ENCODE measurements at places on chromosomes 7 and 10. TPM values are rescaled to one million over a fixed set of nuclear protein-coding genes. Genes with fewer than 3 reads are reported as not detected.

The TAS2R41 gene
- total RNA-seq = not detected

GRCh38 chr10:119120413-119120867 lies 16.5 kb downstream of the DENND10 start:
- peak; percentile 69 for DNase-seq

DNA sequence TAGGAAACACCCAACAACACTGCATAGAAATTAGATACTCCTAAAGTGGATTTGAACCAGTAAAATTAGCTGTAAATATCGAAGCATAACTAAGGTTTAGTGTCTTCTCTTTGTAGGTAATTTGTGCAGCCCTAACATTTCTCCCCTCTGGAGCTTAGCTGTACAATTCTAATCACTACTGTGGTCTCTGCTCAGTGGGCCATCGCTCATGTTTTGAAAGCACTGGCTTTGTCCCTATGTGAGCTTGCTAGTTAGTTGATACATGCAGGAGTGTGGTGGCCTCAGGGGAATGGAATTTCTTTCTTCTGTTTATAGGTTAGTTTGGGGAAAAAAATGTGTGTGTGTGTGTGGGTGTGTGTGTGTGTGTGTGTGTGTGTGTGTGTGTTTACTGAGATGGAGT lies 373.1 kb downstream of the DPP6 start:
- no peak for DNase-seq

The SLC25A28 gene
- total RNA-seq = 20.5 TPM

GRCh38 chr7:93245525-93246432 lies 13.6 kb downstream of the VPS50 start:
- DNase-seq = peak; percentile 46

DNA sequence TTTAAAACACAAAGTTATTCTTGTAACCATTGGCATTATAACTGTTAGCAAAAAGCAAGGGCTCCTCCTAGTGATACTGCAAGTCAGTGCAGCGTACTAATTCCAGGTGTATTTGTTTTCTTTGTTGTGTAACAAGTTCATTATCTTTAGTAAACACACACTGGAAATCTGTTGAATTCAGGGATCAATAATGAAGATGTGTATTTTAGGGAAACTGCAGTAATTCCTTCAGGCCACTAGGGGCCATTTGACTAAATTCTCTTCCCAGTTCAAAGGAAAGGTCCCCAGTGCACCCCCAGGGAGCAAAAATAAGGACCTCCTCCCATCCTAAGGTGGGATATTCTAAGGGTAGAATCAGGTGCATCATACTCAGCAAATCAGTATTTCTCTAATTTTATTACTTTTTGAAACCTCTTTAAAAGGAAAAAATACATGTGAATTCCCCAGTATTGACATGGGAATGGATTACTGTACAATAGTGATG lies 158.6 kb upstream of the LYZL1 start:
- DNase-seq = peak; percentile 8

GRCh38 chr7:137395420-137395819 lies 51.9 kb upstream of the PTN start:
- DNase-seq = no peak

The CREM gene
- 22.2 TPM for total RNA-seq

- DNase-seq = no peak
Measured at GRCh38 chr7:90856351-90857070, 260.4 kb downstream of the CDK14 start.
